Activated CD4-positive, alpha-beta T cell treated with anti-CD3 and anti-CD28 coated beads, Interleukin-2, amount 10 ng/mL, durations not matched to agents 24 days and 14 days (primary cell): ENCODE measurements at places on chromosomes 2 and 18.

- H3K4me3 ChIP-seq, result peak overlapping the region; percentile 69
- H3K27me3 ChIP-seq, result peaks cover 62% of the 10 kb centered on the region
- no peaks in the 10 kb centered on the region for H3K36me3 ChIP-seq
These were observed 158.8 kb upstream of the SIX2 start for GRCh38 chr2:45167920-45168629.

DNA sequence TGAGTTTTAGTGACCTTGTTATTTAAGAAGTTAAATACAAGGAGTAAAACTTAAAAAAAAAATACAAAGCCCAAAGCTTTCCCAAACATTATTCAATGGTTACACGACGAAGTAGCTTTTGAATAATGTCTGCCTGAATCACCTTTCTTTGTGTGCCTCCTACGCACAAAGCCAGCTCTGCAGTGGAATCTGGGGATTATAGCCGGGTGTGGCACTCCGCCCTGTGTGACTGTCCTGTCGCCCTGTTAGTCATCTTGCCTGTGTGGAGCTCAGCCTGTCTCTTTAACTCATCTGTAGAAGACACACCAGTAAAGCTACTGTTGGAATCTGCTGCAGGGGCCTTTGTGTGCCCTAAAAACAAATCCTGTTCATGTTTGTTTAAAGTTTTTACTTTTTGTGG lies 79.4 kb upstream of the TCF7L1 start:
- H3K27me3 ChIP-seq, result no peaks in the 10 kb centered on the region
- no peak for DNase-seq
- H3K4me1 ChIP-seq, result peaks cover 39% of the 10 kb centered on the region

DNA sequence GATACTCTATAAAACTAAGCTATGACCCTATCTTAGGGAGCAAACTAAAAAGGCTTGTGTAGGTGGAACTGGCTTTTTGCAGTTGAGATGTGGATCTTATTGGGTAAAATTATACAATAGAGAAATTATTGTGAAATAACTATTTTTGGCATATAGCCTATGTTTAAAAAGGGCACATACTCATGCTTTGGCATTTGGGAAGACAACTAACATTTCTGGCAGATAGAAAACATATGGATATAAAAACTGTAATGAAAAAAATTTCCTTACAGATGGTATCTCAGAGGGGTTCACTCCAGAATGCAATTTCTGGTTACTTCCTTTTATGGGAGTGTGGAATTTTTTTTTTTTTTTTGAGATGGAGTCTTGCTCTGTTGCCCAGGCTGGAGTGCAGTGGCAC lies 120.1 kb upstream of the CCDC195 start:
- H3K36me3 ChIP-seq, result peaks cover 80% of the 10 kb centered on the region
- H3K27me3 ChIP-seq, result no peaks in the 10 kb centered on the region
- peaks cover 2% of the 10 kb centered on the region for H3K4me1 ChIP-seq
- no peak for DNase-seq
- no peak overlapping the region for H3K4me3 ChIP-seq

DNA sequence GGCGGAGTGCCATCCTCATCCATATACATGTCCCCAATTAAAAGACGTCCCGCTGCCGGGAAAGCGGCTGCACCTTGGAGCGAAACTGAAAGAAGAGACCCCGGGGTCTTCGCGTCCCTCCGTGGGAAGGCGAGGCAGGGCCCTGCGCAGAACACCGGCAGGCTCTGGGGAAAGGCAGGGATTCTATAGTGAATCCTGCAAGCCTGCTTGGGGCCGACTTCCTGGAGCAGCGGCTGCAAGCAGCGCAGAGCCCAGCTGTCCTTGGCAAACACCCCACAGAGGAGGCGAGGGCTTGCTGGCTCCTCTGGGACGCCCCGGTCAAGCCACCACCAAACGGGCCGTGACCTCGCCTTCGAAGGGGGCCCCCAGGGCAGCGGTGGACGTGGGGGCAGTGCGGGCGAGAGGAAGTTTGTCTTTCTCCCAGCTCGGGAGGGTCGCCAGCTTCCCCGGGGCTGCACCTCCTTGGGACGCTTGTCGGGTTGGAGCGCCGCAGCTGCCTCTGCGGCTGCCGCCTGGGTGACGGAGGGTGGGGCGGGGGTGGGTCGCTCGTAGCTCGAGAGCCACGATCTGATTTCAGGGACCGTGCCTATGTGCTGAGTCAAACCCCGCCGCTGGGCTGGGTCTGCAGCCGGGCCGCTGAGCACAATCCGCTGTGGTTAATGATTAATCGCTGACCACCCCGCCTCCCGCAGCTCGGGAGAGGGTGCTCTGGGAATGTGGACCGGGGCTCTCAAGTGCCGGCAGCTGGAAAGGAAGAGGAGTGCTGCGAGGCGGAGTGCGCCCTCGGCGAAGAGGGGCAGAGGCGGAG lies 486 bp upstream of the GPR39 start:
- H3K27ac ChIP-seq, result no peak overlapping the region
- H3K27me3 ChIP-seq, result peaks cover 20% of the 10 kb centered on the region
- DNase-seq, result no peak
- no peaks in the 10 kb centered on the region for H3K36me3 ChIP-seq
- H3K4me3 ChIP-seq, result no peak overlapping the region

GRCh38 chr2:215717501-215718381 lies 281.9 kb upstream of the FN1 start:
- no peak overlapping the region for H3K4me3 ChIP-seq
- no peaks in the 10 kb centered on the region for H3K4me1 ChIP-seq
- no peak for DNase-seq
- H3K27me3 ChIP-seq, result no peaks in the 10 kb centered on the region
